CD8-positive, alpha-beta memory T cell (primary cell): ENCODE measurements at places on chromosomes 13 and 19.

DNA sequence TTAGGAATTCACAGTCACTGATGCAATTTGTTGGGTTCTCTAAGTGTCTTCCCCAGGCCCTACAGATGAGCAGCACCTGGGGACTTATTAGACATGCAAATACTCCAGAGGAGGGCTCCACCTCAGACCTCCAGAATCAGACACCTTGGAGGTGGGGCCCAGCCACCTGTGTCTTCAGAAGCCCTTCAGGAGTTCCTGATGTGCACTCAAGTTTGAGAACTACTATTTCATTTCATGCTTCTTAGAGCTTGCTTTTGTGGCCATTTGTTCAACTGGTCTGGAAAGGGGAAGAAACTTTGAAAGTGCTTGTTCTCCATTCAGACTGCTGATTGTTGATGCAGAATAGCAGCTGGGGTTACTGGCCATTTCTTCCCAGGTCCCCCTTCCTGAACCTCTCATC, 472.0 kb downstream of the COG6 start:
- DNase-seq: no peak

DNA sequence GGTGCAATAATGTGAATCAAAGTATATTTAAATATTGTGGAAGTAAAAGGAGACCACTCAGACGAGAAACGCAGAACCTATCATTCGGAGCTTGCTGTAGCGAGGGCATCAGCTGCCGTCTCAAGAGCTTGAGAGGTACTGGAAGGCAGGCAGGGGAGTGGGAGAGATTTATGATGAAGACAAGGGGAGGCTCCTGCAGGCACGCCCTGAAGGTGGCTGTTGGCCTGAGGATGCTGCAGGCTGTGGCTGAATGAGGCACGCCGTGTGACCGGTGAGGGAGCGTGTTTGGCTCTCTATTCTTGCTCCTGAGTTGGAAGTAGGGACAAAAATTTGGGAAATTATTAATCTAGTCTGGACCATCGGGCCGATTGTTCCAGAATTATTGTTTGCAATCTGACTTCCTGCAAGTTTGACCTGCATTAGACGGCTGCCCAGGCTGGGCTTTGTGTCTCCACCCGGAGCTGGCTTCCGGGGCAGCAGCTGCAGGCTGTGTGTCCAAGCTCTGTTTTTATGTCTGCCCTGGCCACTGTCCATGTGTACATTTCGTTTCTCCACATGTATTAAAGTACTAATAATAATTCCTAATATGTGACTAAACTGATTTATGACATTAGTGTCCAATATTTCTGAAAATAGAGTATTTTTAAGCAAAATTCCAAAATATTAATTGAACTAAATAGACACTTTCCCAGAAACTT, 91.1 kb upstream of the ANKRD10 start:
- no peak for DNase-seq

DNA sequence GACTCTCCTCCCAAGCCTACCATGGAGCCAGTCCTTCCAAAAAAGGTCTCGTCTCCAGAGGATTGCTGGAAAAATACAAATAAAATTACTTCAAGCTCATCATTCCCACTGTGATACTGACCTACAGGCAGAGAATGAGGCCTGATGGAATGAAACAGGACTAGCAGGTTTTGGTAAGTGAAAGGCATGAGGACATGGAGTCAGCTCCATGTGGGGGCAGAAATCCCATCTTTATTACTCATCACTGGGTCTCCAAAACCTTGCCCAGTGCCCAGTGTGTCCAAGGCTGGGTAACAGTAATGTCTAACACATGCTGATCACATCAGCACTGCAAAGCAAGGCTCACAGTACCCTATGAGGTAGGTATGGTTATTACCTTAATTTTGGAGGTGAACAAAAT, 235.4 kb downstream of the DNAJC15 start:
- no peak for DNase-seq

- no peak for DNase-seq
Observed at GRCh38 chr19:17803264-17803896, 8.4 kb downstream of the B3GNT3 start.

DNA sequence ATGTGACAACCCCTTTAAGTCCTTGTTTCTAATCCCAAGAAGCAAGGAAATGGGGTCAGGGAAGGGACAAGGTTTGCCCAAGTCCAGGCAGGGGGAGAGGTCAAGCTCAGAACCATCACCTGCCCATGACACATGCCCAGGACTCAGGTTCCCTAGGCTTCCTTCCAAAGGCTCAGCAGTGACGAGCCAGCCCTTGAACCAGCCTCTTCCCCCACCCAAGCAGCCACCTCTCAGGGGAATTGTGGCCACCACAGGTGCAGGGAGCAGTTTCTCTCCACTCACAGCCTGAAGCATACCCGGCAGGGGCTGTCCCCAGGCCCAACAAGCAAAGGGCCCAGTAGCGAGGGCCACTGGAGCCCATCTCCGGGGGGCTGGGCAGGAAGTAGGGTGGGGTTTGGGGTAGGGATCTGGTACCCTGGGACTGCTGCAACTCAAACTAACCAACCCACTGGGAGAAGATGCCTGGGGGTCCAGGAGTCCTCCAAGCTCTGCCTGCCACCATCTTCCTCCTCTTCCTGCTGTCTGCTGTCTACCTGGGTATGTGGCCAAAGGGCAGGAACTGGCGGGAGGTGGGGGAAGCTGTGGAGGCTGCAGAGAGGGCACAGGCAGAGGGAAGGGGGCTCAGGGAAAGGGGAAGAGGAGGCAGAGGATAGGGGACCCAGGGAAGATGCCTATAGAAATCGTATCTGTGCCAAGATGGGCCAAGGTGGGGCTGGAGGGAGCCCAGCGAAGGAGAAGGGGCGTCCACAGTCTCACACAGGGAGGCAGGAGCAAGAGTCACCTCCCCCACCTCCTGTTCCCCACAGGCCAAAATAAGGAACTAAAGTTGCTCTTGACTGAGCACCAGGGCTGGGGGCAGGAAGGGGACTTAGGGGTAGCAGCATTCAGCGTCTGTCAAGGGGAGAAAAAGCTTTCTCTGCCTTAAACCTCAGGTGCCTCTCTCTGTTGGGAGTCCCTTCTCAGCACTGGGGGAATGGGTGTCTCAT, at the start of gene CD79A:
TSS of gene CD79A (plus strand) at position 433 of the 986 bp plus-strand sequence. CDS start at position 459, 26 bp downstream.
- no peak for DNase-seq

- DNase-seq: no peak
Observed at GRCh38 chr13:86383151-86383550, 583.9 kb upstream of the SLITRK6 start.

DNA sequence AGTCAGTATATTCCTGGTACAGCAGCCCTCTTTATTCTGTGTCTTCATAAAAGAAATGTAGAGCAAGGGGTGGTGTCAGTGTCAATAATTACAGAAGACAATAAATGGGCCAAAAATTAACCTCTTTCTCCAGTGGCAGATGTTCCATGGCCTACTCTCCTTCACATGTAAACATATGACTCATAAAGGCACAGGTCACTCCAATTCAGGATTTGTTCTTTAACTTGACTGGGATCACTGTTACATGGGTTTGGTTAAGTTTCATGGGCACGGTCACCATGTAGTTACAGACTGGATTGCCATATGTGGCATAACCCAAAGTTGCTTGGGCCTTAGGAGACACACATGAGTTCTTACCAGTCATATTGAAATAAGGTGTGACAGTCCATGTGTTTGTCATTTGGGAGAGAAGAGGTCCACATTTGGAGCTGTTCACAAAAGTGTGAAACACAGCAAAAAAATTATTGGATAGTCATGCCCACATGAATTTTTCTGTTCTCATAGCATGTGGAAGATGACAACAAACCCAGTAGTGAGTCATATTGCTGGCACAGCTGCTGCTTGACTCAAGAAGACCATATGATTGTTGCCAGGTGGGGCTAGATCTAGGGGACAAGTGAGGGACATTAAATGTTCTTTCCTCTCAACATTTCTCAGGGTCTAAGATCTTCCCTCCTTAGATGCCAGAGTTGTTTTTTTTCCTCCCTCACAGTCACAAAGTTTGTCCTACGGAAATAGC, 68.1 kb upstream of the HTR2A start:
- DNase-seq: no peak

GRCh38 chr13:48072304-48072703, 22.6 kb downstream of the MED4 start:
- DNase-seq: no peak

- DNase-seq: no peak
Observed at GRCh38 chr13:109628251-109628699, 158.1 kb downstream of the IRS2 start.
